ENCODE measurements at places on chromosomes 3 and 15.

DNA sequence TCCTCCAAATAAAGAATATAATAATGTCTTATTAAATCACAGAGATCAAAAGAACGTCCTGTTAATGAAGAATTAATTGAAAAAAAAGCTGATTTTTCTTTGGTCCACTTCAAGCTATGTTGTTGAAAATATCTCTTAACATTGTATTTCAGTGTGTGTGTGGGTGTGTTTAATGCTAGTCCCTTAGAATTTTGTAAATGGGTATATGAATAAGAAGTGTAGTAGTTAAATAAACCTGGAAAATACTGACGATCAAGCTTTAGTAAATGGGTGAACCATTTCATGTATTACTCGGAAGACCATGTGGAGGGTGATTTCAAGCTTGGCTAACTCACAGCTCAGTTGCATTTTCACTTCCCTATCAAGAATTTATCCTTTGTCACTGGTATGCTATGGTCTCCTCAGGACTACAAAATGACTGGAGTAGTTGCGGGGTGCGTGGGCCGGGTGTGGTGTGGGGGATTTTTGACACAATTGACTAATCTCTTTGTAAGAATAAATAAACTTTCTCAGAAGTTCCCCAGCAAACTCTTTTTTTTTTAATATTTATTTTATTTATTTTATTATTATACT, 586.4 kb downstream of the GRM7 start:
- no peak for DNase-seq

- DNase-seq: no peak
Observed at GRCh38 chr15:70060214-70060992, 37.3 kb downstream of the TLE3 start.

DNA sequence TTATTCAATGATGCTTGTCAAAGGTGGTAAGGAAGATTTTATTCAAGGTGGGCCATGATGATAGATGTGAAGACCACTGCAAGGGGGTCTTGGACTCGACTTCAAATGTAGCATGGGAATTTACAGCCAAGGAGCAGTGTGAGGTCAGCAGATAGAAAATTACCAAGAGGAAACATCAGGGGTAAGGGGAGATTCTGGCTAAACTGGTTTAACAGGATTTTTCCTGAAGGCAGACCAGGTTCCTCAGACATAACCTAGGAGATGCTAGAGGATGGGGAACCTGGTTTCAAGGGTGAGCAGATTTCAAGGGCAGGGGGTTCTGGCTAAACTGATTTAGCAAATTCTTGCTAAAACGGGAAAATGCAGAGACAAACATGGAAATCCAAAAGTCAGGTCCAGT, 464.9 kb downstream of the TAFA4 start:
- DNase-seq: no peak

DNA sequence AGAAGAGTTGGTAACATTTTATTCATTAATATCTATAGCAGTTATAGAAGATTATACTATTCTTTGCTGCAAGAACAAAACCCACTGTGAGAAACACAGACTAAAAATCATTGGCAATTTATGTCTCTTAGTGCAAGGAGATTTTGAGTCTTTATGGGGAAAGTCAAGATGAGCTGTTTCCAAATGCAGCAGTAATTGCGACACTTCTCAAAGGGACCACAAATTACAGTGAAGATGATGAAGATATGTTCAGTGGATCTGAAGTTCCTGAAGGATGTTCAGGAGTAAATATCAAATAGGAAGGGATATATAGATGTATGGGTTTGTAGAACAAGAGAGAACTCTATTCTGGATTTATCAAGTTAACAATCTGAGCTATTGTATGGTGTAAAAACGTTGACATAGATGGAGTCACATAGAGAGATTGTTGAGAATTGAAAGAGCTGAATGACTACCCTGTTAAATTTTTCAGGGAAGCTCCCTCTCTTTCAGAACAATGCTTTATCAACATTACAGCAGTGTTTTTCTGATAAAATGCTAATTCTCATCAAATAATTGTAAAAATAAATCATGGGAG, 71.8 kb downstream of the DTWD1 start:
- no peak for DNase-seq

GRCh38 chr3:129211345-129211744, 27.6 kb upstream of the CNBP start:
- no peak for DNase-seq

DNA sequence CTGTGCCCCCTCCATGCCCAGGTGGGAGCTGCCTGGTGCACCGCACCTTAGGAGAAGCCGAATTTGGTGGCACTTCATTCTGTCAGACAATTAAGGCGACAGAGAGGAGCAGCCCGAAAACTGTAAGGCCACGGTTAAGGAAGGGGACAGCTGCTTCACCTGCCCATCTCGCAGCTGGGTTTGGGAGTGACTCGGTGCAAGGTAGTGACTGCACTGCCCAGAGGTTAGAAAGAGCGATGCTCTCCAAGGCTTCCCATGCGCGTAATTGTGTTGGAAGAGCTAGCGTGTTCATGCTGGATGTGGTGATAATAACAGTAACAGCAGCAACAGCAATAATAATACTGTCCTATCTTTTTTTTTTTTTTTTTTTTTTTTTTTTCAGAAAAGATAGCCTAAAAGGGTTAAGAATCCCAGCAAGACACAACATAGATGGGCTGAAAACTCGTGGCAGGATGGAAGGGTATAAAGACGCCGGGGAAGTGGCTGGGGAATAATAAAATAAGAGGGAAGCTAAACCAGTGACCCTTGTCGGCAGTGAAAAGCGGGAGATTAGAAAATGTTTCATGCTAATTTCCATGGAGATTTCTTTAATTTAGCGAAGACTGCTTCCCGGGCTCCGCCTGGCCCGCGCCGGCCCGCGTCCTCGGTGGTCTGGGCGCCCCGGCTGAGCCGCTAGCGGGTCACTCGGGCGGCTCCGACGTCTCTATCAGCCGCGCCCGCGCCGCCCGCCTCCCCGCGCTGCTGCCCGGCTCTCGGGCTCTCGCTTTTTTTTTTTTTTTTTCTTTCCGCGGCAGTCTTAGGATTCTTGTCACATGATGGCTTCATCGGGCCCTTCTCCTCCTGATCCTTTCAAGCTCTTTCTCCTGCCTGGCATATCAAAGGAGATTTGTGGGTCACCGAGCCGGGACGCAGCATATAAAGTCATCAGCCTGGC, 617.1 kb downstream of the NR2F2 start:
- no peak for DNase-seq

GRCh38 chr3:127953091-127954035, 38.3 kb downstream of the KBTBD12 start:
- DNase-seq: no peak

DNA sequence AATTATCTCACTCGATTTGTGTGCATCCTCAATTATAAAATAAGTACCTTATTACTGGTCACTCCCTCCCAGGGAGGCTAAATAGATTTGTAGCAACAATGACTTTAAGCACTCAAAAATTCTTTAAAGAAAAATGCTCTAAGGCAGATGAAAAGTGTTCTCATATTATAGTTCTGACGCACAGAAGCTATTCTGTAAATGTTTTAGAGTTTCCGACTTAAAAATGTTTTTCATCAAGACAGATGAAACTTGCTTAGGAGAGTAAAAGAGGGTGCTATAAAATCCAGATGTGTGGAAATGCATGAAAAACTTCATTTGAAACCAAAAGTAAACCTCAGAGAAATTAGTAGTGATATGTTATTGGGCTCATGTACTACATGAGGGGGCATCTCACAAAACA, 398.4 kb upstream of the KCNMB2 start:
- DNase-seq: no peak

GRCh38 chr15:79003301-79003700, 58.5 kb upstream of the CTSH start:
- no peak for DNase-seq

DNA sequence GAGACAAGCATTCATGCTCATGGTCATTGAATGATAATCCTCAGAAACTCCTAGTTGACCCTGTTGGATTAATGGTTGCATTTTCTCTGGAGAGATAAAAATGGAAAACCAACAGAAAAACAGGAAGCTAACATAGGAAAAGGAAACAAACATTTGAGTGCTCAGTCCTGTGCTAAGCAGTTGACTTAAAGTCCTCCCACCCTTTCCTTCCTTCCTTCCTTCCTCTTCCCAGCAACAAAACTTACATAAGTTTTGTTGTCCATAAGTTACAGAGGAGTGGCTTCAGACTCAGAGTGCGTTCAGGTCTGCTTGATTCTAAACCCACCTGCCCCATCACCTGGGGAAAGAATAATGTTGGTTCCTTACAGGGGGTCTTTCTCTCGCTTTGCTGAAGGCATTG, 163.8 kb upstream of the RGMA start:
- no peak for DNase-seq

DNA sequence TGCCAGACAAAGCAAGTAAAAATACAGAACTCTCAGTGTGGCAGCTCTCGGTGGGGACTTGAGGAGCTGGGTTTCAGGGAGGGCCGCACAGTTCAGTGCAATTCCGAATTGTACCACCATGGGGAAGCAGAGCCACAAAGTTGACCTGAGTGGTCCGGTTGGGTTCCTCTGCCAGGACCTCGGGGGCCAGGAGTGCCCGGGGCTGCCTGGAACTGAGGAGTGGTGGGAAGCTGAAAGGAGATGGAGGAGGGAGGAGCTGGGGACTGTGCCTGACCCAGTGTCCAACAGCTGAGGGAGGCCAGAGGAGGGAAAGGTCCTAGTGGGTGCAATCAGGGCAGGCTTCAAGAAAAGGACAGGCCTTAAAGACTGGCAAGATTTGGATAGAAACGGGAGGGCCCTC, 32.2 kb upstream of the TRH start:
- DNase-seq: peak; percentile 39
